ENCODE measurements at places on chromosomes 13 and 19.

DNA sequence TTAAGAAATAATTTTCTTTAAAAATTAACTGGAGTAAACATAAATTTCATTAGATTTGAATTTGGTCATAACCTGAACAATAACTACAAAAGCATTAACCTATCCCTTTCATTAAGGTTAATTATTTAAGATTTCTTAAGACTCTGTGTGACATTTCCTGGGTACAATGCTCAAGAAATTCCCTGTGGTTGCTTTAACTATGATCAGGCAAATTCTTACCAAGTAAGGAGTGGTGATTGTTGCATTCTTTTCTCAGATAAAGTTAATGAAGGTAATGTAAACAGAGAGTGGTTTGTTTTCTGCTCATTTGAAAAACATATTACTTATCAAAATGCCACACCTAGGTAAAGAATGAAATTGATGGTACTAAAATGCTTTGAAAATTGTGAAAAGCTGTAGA lies 114.8 kb upstream of the MIR17HG start:
- DNase-seq: no peak

DNA sequence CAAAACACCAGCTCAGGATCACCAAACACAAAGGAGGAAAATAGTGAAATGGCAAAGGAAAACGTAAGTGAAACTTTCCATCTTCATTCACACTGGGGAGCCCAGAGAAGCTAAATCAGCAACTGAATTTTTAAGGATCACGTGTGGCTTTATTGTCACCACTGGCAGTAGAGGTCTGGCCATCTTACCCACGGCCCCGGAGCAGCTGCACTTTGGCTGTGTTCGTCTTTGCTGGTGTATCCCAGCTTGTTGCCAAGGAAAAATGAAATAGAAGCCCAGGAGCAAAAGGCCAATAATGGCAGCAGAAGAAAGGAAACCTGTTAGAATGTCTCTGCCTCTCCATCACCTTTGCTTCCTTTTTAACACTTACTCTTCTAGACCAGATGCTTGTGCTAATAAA lies 274.7 kb downstream of the FOXO1 start:
- DNase-seq: no peak

DNA sequence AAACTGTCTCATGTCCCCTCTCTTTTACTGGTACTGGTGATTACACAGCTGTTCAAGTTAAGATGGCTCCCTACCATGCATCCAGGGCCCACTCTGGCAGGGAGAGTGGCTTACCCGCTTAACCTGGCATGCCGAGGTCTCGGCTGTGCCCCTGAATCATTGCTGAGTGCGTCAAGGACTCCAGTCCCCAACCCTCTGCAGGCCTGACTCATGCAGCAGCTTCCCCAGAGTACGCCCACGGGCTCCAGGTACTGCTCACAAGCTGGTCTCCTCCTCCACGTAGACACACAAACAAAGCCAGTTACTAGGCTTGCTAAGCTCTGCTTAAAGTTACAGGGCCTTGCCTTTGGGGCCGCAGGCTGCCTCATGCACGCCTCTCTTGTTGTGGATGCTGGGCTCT lies 447.4 kb downstream of the COG6 start:
- DNase-seq: peak; percentile 29

DNA sequence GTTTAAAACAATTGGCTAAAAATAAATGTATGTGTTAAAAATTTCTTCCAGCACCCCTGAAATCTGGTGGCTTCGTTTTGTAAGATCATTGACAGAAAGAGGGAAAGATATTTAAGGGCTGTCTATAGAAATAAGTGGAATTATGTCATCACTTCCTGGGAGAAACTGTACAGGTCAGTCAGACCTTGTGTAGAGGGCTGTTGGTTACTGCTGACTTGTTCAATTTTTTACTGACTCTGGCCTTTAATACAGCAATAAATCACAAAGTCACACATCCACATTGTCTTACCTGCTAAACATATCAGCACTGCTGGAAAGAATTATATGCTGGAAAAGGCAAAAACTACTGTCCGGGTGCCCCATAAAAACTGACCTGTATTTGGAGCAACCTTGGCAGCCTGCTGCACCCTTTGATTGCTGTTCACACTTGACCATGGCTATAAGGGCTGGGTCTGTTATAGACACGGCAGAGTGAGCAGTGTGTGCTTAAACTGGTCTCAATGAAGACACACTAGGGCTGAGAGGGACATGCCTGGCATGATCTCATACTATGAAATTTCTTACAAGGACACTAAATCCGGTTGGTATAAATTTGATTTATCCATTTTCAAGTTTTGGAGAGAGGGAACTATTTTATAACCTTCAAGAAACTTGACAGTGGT lies 162.1 kb downstream of the NHLRC3 start:
- no peak for DNase-seq

Data from stimulated activated CD4-positive, alpha-beta T cell treated with anti-CD3 and anti-CD28 coated beads, Interleukin-1b, Interleukin-23, amount 100 ng/mL, for 1 hour (primary cell).